ENCODE measurements at places on chromosomes 1 and 21.

GRCh38 chr1:8207202-8207601, 110.7 kb upstream of the SLC45A1 start:
- DNase-seq: no peak

DNA sequence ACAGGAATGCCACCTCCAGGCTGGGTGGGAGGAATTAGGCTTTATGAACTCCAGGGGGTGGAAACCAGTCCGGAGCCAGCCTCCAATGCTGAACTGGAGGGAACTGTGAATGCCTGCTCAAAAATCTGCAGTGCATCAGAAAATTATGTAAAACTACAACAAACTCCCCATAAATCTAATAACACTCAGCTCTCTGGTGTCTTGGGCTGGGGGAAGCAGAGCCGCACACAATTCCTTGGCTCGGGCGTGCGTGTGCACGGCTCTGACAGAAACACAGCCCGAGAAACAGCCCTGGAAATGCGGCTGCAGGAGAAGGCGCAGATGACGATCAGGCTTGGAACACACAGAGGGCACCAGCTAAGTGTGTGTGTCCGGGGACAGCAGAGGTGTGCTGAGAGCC, 127.6 kb upstream of the VAMP3 start:
- no peak for DNase-seq

GRCh38 chr1:151508833-151509232, 2.4 kb upstream of the CGN start:
- DNase-seq: no peak

DNA sequence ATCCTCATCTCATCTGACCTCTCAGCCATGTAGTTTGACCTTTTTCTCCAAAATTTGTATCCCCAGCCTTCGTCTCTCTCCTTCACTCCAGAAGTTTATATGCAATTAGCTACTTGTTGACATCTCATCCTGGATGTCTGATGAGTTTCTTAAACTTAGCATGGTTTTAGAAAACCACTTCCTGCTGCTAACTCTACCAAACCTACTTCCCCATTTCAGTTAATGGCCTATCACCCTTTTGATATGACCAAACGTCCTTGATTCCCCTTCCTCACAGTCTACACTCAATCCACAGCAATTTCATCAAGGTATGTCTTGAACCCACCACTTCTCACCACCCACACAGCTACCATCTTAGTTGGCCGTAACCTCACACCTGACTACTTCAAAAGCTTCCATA, 121.9 kb downstream of the LRRC40 start:
- no peak for DNase-seq
